ENCODE measurements at places on chromosomes 1 and 21.

DNA sequence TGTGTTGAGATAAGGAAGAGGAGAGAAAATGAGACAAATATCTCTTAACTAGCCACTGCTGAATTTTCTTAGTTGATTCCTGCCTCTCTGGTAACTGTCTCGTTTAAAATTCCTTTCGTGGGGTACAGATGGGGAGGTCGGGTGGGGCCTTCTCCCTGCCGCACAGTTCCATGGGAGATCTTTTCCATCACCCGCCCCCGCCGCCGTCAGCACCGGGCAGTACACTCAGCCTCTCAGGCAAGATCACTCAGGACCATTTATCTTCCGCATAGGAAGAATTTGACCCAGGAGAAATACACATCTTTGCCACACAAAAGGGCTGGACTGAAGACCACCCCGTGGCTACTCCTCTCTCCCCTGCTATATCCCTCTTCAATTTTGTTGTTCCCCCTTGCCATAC is 2.3 kb upstream of the VPS26C start:
- 0 out of 2 replicates have a peak, but pooled peaks cover 10% of the 10 kb centered on the region for H3K36me3 ChIP-seq
- DNase-seq, result no peak
- H3K4me1 ChIP-seq, result peaks cover 16% of the 10 kb centered on the region
- H3K4me3 ChIP-seq, result no peak overlapping the region
- no peaks in the 10 kb centered on the region for H3K27me3 ChIP-seq

DNA sequence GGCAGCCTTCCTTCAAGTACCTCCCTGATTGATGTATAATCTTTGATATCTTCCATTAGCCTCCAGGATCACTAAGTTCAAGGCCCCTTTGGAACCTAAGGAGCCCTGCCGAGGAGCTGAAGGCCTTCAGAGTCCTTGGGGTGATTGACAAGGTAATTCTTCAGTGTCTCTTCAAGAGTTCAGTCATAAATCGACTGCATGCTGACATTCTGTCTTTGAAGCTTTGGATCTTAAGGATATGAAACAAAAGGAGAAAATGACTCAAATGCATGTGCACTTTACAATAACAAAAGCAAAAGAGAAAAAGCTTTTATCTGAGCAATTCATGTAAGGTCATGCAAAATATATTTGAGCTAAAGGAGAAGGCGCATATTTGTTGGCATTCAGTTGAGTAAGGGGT is 125.3 kb downstream of the RPS6KC1 start:
- H3K27me3 ChIP-seq, result no peaks in the 10 kb centered on the region
- no peaks in the 10 kb centered on the region for H3K4me1 ChIP-seq
- H3K27ac ChIP-seq, result no peak overlapping the region
- DNase-seq, result no peak
- H3K36me3 ChIP-seq, result no peaks in the 10 kb centered on the region
- no peak overlapping the region for H3K4me3 ChIP-seq

DNA sequence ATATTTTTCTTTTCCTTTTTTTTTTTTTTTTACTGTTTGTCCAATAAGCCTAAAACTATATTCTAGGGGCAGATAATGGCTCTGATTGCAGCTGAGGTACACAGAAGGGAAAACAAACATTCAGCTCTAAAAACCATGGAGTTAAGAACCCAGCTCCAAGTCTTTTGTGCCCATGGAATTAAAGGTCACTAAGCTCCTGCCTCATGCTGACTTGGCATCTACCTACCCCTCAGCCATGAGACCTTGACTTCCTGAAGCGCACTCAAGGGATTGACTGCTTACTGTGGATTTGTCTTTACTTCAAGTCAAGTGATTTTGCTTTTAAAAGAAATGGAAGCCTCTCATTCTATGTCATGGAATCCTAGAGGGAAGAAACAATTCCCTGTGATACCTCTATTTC is 192.3 kb downstream of the AMY1C start:
- H3K4me3 ChIP-seq, result no peak overlapping the region
- H3K27ac ChIP-seq, result no peak overlapping the region
- no peaks in the 10 kb centered on the region for H3K36me3 ChIP-seq
- H3K27me3 ChIP-seq, result peaks cover 15% of the 10 kb centered on the region
- no peak for DNase-seq

DNA sequence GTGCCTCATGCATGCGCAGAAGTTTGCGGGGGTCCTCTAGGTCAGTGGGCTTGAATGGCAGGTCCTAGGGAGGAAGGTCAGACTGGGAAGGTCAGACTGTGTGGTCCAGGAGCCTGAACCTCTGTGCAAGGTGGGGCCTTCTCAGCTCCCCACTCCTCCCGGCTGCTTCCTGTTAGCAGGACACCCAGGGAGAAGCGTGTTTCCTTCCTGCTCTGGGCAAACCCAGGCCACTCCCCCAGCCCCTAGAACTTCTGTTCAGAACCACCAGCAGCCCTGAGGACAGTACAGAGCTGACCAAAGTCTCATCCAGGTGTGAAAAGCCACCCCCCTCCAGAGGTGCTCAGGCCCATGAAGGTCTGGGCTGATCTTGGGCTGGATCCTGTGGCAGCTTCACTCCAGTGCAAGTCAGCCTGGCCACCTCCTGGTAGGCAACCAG is 29.9 kb downstream of the NAV1 start:
- no peak overlapping the region for H3K4me3 ChIP-seq
- no peaks in the 10 kb centered on the region for H3K27me3 ChIP-seq
- H3K4me1 ChIP-seq, result no peaks in the 10 kb centered on the region
- no peak overlapping the region for H3K27ac ChIP-seq

DNA sequence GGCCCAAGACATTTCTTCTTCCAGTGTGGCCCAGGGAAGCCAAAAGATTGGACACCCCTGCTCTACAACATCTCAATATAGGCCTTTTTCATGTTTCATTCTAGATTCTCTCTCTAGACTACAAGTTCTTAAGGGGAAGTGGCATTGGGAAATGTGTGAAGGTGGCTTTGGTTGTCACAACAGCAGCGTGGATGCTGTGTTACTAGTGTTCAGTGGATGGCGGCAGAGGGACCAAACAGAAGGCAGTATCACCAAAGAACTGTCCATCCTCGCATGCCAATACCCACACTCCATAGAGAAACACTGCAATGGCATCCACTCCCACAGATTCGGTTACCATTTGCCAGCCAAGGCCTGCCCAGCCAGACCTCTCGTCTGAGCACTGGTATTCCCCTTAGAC is 24.3 kb upstream of the IFNAR2 start:
- no peaks in the 10 kb centered on the region for H3K27me3 ChIP-seq
- no peak overlapping the region for H3K27ac ChIP-seq
- H3K4me1 ChIP-seq, result peaks cover 10% of the 10 kb centered on the region
- no peaks in the 10 kb centered on the region for H3K36me3 ChIP-seq

- H3K4me1 ChIP-seq, result no peaks in the 10 kb centered on the region
- no peaks in the 10 kb centered on the region for H3K27me3 ChIP-seq
- no peak overlapping the region for H3K27ac ChIP-seq
- no peak for DNase-seq
Measured at GRCh38 chr1:210262897-210263272, 30.3 kb downstream of the SERTAD4 start.

GRCh38 chr1:30472009-30472408 is 251.4 kb downstream of the MATN1 start:
- no peak overlapping the region for H3K27ac ChIP-seq
- no peaks in the 10 kb centered on the region for H3K27me3 ChIP-seq
- H3K4me3 ChIP-seq, result no peak overlapping the region
- DNase-seq, result no peak
- H3K36me3 ChIP-seq, result no peaks in the 10 kb centered on the region
- H3K4me1 ChIP-seq, result no peaks in the 10 kb centered on the region

DNA sequence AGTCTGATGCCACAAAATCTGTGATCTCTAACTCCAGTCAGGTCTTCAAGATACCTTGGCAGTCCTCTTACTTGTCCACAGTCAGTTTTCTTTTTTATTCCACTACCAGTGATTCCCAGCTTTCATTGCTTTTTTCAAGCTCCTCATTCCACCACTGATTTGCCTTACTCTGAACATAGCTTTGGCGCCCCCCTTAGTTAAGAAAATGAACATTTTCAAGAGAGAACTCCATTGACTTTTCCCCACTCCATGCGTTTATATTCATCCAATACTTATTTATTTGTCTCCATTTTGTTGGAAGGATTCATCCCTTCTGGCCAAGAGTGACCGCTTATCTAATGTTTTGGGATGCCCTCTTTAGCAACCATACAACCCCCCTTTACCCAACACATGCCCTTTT is 33.9 kb upstream of the IPO9 start:
- no peak overlapping the region for H3K27ac ChIP-seq
- peaks cover 97% of the 10 kb centered on the region for H3K36me3 ChIP-seq
- DNase-seq, result no peak
- H3K27me3 ChIP-seq, result no peaks in the 10 kb centered on the region

DNA sequence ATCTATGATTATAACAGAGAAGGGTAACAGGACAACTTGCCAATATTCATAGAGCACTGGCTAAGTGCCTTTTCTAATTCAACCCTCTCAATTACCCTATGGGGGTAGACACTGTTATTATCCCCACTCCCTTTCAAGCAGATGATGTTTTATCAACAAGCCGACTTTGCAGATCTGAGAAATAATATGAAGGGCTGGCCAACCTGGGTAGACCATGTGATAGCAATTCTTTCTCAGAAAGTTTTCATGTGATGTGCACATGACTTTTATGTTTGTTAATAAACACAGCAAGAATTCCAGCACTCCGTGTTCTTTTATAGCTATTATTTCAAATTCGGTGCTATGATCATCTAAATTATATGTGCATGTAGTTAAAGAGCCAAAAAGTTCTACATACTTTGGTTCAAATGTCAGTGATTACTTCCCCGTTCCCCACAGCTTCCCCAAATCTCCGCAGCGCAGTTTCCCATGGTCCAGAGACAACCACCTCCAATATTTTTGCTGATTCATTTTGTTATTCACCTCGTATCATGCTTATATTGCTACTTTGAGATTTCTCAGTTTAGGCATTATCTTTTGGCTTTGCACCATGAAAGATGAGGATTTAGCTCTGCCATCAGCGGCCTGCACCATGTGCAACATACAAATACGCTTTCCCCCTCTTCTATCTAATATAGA is 96.7 kb upstream of the GADD45A start:
- DNase-seq, result no peak
- no peak overlapping the region for H3K27ac ChIP-seq
- no peak overlapping the region for H3K4me3 ChIP-seq
- H3K27me3 ChIP-seq, result no peaks in the 10 kb centered on the region
- no peaks in the 10 kb centered on the region for H3K36me3 ChIP-seq

DNA sequence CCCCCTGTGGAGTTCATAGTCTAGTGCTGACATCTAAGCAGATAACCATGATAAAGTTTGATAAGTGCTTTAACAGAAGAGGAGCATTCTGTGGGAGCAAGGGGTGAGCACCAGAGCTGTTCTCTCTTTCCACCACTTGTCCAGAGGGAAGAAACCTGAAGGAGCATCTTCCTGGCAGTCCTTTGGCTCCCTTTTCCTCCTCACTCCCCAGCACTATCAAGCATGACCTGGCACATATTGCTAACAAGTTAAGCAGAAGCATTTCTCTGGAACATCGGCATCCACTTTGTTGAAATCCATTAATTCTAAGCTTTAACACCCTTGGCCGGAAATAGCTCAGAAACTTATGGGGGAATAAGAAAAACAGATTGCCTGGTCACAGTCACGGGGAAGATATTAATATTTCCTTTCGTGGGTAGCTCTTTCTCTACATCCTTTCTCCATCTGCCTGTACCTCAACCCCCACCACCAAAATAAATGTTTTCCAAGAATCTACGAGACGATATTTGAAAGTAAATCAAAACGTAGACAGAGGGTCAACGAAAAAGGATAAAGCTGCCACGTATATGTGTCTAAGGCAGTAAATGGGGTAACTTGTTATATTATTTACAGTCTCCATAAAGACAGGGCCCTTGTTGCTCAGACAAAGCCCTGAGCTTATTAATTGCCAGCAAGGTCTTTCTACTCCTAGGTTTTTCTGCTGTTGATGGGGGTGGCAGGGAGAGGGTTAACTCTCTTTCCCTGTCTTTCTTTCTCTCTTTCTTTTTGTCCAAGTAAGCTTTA is 351.4 kb downstream of the NUF2 start:
- H3K36me3 ChIP-seq, result no peaks in the 10 kb centered on the region
- H3K4me1 ChIP-seq, result no peaks in the 10 kb centered on the region
- H3K27ac ChIP-seq, result no peak overlapping the region
- H3K4me3 ChIP-seq, result no peak overlapping the region

- H3K36me3 ChIP-seq, result no peaks in the 10 kb centered on the region
- no peak for DNase-seq
Measured at GRCh38 chr1:117654493-117655219, 48.8 kb downstream of the TENT5C start.

DNA sequence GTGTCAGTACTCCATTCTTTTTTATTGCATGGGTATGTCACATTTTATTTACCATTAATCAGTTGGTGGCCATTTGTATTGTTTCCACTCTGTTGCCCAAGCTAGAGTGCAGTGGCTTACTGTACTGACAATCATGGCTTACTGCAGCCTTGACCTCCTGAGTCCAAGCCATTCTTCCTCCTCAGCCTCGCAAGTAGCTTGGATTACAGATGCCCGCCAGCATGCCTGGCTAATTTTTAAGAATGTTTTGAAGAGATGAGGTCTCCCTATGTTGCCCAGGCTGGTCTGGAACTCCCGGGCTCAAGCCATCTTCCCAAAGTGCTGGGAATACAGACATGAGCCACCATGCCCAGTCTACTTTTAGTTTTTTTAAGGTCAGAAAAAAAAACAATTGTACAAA is 813 bp upstream of the SFT2D2 start:
- H3K4me3 ChIP-seq, result no peak overlapping the region
- no peaks in the 10 kb centered on the region for H3K27me3 ChIP-seq
- peaks cover 14% of the 10 kb centered on the region for H3K36me3 ChIP-seq
- no peak overlapping the region for H3K27ac ChIP-seq
- DNase-seq, result no peak

- H3K4me3 ChIP-seq, result no peak overlapping the region
- H3K36me3 ChIP-seq, result no peaks in the 10 kb centered on the region
- no peak for DNase-seq
- no peak overlapping the region for H3K27ac ChIP-seq
Measured at GRCh38 chr1:56491441-56491840, 87.9 kb downstream of the PLPP3 start.

Measured in RWPE2 (cell line).